ENCODE measurements at places on chromosomes 1 and 21.

DNA sequence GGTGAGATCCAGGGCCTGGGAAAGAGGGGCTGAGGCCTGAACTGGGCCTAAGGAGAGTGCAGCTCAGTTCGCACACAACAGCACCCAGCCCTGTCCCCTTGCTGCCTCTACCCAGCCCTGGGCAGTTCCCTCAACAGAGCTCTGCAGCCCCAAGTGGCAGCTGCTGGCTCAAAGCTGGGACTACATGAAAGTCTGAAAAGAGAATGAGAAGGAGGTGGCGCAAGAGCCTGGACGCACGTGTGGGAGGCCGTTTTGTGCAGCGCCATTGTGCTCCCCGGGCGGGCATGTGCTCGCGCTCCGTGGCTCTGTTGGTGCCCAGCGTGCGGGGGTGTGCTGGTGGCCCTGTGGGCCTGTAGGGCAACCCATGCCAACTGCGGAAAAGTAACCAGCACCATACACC lies 10.3 kb downstream of the GPR37L1 start:
- DNase-seq = no peak

DNA sequence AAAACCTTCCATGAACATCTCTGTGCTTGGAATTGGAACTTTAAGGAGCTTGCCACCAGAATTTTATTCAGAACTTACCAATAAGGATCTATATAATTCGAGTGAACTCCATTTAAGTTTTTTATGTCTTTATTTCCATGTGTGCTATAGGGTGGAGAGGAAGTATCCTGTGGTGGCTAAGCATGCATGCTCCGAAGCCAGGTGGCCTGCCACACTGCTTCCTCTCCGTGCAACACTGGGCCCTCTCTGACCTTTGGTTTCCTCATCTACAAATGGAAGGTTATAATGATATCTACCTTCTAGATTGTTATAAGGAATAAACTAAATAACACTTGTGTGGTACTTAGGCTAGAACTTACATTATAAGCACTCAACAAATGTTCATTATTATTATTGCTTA lies 382.1 kb downstream of the PTPRC start:
- DNase-seq = no peak

- no peak for DNase-seq
Observed at GRCh38 chr1:232393010-232393409, 236.9 kb downstream of the SIPA1L2 start.

DNA sequence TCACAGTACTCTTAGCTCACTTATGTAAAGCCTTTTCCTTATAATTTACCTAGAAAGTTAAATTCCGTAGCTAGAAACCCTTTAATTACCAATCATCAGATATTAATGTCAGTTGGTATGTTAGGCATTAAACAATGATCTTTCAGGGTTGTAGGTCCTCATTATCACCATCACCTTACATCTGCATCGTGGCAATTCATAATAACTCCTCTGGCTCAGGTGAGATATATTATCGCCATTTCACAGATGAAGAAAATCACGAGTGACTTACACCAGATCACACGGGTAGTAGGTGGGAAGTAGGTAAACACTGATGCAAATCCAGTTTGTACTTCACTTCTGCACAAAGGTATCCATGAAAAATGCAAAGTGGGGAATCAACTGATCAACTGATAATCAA lies 639 bp downstream of the NUP133 start:
- DNase-seq = no peak

DNA sequence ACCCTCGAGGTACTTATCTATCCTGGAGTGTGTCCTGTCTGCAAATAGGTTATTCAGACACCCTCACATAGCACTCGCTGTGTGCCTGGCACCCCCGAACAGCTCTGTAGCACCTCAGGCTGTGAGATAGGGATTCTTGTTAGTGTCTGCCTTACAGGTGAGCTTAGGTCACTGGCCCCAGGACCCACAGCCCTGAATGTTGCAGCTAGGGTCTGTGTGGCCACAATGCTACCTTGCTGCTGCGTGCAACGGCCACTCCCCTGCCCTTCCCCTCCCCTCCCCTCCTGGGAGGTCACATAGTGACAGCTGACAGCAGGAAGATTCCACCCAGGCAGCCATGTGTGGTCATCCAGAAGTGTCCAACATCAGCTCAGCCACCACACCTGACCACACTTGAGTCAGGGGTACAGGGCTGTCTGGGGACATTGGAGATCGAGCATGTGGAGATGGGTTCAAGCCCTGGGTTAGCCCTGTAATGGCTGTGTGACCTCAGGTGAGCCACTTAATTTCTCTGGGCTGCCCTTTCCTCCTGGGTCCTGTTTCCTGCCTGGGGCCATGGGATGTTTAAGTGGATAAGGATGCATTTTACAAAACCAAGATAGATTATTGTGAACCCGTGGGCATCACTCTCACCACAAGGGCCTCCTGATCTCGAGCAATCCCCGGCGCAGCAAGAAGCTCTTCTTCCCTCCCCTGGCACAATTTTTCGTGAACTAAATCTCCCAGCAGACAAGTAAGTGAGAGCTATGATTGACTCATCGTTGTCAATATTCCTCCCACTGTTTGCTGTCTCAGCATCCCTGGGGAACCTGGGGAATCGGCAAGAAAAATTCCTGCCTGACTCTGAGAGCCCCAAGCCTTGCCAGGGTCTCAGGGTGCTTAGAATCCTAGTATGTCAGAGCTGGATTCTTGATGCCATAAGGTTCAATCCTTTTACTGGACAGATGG lies 208.7 kb downstream of the PTPRU start:
- DNase-seq = no peak

DNA sequence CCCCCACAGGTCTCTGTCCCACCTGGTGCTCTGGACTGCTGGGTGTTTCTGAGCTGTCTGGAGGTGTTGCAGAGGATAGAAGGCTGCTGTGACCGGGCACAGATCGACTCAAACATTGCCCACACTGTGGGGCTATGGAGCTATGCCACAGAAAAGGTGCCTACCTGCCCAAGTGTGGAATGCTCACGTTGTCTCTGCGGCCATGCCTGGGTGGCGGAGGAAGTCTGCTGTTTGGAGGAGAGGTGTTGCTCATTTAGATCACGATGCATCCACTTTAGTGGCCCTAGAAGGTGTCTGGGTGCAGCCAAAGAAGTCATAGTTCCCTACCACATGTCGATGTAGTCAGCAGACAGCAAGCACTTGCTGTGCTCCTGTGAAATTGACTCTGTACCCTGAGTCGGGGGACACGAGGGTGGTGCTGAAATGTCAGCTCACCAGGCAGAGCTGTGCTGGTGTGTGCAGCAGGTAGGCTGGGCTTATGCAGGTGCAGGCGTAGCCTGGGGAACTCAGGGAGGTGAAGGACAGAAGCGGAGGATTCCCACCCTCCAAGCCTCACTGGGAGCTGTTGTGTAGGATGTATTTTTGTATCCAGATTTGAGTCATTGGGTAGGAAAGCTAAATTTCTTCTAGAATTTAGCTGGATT lies 32.8 kb upstream of the PWP2 start:
- DNase-seq = no peak

DNA sequence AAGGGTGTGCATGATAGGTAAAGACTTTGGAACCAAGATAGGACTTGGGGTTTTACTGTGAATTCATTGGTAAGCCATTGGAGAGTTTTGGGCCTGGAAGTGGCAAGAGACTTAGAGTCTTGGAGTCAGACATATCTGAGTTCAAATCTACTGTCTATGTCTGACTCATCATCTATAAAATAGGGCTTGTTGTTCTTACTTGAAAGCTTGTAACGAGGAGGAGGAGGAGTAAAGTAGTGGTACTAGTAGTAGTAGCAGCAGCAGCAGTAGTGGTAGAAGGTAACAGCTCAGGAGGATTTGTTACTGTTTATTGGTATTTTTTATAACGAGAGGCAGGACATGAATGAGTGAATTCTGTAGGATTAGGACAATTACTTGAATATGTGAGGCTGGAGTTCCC lies 62.7 kb downstream of the CACHD1 start:
- DNase-seq = no peak

- DNase-seq = no peak
Observed at GRCh38 chr1:63787875-63788274, 14.1 kb downstream of the ROR1 start.

- DNase-seq = no peak
Observed at GRCh38 chr21:33451634-33452071, 28.1 kb downstream of the TMEM50B start.
